ENCODE measurements at places on chromosomes 7 and 10. TPM values are rescaled to one million over a fixed set of nuclear protein-coding genes. Genes with fewer than 3 reads are reported as not detected.

The LRRTM3 gene
- total RNA-seq = not detected

DNA sequence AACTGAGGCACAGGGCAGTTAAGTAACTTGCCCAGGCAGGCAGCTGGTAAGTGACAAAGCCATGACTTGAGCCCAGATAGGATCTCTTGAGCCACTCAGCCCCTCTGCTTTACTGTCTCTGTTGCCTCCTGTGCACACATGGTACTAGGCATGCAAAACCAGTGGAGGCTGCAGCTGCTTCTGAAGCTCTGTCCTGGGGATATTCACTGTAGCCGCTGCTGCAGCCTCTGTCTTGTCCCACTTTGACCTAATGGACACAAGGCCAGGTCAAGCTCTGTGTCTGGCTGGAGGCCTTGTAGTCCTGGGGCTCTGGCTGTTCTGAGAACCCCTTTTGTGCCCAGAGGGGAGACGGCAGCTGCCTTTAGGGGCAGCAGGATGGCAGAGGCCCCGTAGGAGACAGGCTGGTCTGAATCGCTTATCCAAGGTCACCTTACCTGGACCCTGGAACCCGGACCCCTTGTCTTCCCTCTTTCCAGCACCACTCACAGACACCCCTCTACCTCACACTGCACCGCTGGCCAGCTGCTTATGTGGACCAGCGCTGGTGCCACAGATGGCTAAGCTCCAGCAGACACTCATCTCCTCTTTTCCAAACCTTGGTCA is 57.6 kb downstream of the TSPAN15 start:
- DNase-seq = no peak

DNA sequence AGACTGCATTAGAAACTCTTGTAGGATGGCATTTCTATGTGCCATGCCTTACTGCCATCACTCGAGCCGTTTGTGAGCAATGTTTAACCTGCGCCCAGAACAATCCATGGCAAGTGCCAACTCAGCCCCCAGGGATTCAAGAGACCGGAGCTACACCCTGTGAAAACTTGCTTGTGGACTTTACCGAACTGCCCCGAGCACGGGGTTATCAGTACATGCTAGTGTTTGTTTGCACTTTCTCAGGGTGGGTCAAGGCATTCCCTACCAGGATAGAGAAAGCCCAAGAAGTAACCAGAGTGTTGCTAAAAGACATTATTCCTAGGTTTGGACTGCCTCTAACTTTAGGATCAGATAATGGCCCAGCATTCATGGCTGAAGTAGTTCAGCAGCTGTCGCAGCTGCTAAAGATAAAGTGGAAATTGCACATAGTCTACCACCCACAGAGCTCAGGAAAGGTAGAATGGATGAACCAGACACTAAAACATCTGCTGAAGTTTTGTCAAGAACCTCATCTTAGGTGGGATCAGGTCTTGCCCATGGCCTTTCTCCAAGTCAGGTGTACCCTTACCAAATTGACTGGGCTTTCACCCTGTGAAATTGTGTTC is 8.9 kb upstream of the CYREN start:
- DNase-seq = no peak

- DNase-seq = no peak
Observed at GRCh38 chr10:43264344-43264964, 2.4 kb downstream of the RASGEF1A start.

The METTL2B gene
- 19.9 TPM for total RNA-seq

DNA sequence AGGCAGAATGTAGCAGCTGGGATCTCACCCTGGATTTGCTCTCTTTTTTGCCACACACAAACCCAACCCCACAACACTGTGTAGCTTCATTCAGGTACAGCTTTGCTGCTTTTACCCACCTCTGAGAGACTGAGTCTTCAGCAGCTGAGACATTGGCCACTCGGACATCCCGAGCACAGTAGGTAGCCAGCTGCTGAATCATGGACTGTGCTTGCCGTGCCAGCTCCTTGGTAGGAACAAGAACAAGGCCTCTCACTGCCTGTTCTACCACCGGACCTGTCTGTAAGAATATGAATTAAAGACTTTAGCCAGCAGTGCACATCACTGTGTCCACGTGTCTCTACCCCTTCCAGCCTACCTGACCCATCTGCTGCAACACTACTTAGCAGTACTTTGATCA is 937 bp downstream of the DDX56 start:
- DNase-seq = no peak

- DNase-seq = no peak
Observed at GRCh38 chr10:24988831-24989640, 26.9 kb downstream of the ENKUR start.

GRCh38 chr7:47453093-47454061 is 128.5 kb downstream of the TNS3 start:
- no peak for DNase-seq

DNA sequence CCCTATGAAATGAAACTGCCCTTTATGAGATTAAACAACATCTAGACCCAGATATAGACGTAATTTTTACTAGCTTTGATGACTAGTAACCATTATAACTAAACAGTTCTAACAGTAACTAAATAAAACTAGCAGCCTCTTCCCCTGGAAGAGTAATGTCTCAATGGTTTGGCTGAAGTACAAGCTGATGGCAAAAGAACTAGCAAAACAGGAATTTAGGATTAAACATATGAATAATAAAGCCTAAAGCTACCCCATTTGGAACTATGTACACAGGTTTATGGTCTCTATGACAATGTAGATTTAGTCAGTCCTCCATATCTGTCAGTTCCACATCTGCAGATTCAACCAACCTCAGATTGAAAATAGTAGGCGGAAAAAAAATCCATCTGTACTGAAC is 6.4 kb downstream of the DPY19L1 start:
- DNase-seq = no peak

GRCh38 chr10:12587451-12587888 is 238.1 kb downstream of the CAMK1D start:
- no peak for DNase-seq

DNA sequence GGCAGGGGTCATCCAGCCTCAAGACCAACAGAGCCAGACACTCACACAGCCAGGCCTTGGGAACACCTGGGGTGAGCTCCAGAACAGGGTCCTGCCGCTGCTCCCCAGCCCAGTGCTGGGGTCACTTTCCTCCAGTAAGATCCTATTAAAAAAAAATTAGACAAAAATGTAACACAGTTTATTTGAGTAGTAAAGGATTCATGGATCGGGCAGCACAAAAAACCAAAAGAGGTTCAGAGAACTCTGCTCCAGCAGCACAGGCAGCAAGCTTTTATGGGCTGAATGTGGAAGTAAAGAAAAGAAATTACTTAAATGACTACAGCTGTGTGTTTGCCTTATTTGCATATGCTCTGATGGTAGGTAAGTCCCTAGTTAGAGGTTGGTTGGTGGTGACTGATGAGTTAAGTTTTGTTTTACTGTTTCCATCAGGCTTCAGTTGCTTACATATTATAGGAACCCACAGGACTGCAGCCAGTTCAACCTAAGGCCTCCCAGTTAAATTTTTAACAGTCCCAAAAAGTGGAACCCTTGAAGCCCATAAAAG is 80.5 kb upstream of the FGFR2 start:
- no peak for DNase-seq

- no peak for DNase-seq
Observed at GRCh38 chr7:93973134-93973533, 31.0 kb downstream of the BET1 start.

- DNase-seq = no peak
Observed at GRCh38 chr7:73774923-73775322, 4.9 kb upstream of the CLDN3 start.

- DNase-seq = no peak
Observed at GRCh38 chr7:47148536-47149207, 433.2 kb downstream of the TNS3 start.

DNA sequence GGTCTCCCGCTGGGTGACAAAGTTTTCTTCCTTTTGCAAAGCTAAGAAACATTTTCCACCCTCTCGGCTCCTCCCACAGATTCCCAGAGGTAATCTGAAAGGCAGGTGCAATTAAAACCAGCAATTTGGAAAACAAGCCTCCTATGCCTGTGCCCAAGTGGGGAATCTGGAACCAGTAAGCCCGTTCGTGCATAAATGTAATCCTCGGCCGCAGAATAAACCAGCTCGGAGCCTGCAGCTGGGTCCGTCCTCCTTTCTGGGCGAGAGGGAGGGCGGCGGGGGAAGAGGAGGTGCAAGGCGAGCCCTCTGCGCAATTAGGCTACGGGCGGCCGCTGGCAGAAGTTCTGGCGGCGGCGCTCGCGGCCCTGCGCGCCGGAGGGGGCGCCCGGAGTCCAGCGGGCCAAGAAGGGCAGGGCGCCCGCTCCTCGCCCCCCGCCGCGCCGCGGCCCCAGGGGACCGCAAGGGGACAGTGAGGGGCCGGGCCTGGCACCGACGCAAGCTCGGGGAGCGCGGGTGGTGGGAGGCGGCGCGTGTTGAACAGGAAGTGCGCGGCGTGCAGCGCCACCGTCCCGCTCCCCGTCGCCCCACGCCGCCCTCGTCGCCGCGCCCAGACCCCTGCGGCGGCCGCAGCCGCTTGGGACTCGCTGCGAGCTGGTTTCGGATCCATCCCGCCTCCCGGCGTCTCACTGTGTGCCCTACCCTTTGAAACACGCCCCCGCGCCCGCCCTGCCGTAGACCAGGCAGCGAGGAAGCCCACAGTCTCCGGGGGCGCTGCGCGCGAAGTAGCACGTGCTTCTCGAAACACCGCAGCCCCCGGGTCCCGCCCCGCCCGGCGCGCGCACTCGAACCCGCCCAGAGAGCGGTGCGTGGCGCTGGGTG is at the start of gene PRKAG2:
TSS of gene PRKAG2 (minus strand) at position 217 of the 879 bp plus-strand sequence. CDS start 495 bp downstream, outside the sequence.
- DNase-seq = peak; percentile 49

The NAT16 gene
- total RNA-seq = not detected

DNA sequence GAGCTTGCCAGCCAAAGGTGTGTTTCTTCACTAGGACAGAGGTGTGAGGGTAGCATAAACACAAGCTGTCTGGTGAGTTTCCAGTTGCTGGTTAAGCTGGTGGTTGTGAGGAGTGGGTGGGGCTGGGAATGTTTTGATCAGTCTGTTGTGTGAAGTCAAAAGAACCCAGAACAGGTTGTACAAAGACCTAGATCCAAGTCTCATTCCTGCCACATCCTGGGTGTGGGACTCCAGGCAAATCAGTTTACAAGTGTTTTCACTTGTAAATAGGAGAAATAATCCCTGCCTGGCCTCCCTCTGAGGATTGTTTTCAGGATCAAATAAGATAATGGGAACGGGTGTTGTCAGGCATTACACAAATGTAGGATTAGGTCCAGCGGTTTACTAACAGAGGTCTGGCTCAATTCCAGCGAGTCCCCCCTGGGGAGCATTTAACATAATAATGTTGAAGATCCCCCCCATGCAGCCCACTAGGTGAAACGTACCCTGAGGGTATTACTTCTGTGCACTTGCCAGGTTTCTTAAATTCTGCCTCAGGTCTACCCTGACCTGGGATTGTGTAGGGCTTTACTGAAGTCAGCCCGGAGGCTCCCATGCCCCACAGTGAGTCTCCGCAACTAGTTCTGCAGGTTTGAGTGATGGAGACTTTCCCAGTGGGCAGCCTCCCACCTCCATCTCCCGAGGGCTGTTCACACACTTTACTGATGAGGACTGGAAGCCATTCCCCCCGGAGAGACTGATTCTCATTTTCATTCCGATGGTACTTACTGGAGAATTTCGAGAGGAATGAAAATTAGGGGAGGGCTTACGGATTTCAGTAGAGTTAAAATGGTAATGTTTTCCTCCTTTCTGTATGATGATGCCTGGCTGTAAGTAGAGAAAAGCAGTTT is 2.7 kb upstream of the FRAT2 start:
- no peak for DNase-seq

DNA sequence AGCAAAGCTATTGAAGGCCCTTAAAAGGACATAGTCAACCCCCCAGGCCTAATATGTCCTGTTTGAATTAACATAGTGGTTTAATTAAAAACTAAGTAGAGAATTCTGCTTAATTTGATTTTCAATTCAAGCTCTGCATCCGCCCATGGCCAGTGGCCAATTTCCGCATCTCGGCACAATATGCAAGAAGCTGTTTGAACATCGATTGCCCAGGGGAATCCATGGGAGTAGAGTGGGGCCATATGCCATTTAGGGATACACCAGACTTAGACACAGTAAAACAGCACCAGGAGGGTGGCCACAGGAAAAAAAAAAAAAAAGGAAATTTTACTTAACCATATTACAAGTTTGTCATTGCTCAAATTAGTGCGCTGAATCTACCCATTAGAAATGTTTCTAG is 100.4 kb downstream of the LMBR1 start:
- no peak for DNase-seq

DNA sequence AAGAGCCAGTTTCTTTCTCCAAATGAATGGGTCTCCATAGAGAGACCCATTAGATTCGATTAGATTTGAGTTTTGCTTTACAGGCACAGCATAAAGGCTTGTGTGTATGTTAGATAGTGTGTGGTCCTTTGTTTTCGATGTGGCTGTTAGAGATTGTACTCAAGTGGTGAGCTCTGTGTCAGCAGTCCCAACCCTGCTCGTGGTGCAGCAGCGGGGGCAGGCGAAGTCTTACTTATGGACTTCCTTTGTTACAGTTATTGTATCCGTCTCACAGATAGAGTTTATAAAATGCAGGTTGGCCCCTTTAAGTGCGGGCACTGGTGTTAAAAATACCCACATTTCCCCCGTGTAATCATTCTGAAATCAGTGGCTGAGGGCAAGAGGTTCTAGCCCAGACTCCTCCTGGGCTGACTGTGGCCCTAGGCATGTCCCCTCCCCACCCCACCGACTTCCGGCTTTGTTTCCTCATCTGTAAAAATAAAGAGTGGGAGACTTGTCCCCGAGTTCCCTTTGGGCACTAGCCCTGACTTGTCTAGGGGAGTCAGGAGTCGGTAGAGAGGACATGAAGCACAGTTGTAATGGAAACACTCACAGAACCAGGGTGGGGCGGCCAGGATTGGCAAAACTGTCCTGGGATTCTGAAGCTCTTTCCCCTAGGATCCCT is 28.6 kb downstream of the MTURN start:
- DNase-seq = no peak

DNA sequence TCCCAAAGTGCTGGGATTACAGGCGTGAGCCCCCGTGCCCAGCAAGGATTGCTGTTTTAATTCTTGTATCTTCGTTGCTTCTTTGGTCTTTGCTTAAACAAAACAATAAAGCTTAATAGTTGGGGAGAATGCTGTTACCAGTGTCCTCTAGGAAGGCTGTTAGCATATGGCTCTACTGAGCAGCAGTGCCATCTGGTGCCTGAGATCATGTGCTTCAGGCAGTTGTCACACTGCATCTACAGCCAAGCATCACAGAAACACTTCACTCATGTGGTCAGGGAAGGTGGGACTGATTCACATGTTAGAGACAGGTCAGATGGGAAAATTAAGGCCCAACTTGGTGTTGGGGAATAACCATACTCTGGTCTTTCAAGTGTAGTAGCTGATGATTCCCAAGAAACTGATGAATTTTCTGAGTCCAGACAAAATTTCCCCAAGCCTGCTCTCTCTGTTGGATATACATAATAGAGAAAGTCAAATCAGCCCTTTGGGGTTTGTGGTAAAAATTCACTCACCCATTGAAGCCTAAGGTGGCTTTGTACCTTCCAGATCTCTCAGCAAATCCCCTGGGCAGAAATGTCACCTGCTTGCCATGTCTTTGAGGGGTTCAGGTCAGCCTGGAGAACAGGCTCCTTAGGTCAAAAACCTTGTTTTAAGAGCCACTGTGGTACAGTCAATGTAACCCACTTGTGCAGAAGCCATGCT is 28.4 kb downstream of the UBE2D4 start:
- no peak for DNase-seq

- DNase-seq = no peak
Observed at GRCh38 chr7:31145339-31145738, 93.2 kb downstream of the ADCYAP1R1 start.

GRCh38 chr7:96674565-96674964 is 35.1 kb downstream of the SEM1 start:
- DNase-seq = no peak

- peak; percentile 49 for DNase-seq
Observed at GRCh38 chr10:49407552-49408137, 11.8 kb upstream of the DRGX start.

GRCh38 chr7:113368256-113368655 is 249.9 kb upstream of the SMIM30 start:
- DNase-seq = no peak

GRCh38 chr7:93407239-93407638 is 167.3 kb downstream of the CALCR start:
- no peak for DNase-seq

Data from T-helper 17 cell (primary cell).